ENCODE measurements at places on chromosomes 2 and 18.

DNA sequence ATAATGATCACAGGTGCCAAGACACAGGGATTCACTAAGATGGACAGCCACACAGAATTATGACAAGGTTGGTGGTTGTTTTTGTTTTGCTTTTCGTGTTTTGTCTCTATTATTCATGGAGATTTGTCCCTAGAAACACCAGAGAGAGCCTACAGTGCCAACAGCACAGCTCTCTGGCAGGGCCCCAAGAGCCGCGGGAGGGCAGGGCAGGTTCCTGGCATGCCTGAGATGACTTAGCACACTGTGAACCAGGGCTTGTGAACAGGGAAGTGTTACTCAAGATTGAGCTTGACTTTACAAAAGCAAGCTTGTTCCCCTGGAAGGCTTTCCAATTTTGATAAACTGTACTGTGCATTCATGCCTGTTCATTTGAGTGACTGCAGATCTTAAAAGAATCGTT, 437.4 kb upstream of the SALL3 start:
- DNase-seq = no peak

GRCh38 chr2:48674933-48675332, 57.3 kb downstream of the GTF2A1L start:
- no peak for DNase-seq

DNA sequence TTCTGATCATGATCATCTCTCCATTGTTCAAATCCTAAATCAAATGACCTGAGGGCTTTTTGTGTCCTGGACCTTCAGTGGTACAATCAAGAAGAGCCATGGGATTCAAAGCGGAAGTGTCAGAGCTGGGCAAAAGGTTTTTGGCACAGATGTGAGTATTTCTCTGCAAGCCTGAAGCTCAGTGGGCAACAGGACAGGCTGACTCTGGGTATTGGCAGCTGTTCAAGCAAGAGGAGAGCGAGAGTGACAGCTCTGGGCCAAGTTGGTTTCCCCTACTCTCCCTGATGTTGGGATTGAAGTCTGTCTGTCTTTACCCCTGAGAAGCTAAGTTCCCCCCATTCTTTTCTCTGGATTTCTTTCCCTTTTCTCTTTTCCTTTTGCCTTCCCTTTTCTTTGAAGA, 33.3 kb downstream of the DSEL start:
- no peak for DNase-seq

GRCh38 chr2:190468814-190469569, 60.8 kb downstream of the MFSD6 start:
- no peak for DNase-seq

DNA sequence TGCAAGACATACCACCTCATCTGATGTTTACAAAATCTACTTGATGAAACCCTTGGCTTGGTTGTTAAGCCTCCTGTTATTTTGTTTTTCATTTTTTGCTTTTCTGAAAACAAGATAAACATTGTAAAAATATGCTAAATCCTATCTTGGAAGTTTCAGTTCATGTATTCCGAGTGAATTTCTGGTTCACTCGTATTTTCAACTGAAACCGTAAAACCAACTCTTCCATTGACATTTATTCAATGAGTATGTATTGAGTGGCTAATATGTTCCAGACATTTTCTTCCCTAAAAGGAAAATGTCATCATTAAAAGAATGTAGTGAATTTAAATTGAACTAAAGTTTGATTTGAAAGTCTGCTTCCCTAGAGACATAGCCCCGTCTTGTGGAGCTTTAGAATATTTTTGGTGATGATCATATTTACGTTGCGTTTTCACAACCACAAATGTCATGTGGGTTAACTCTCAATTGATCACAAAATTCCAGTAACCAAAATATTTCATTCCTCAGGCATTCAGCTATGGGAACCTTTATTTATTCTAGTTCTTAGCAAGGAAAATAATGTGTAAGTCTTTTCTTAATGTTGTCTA, 204.2 kb downstream of the MBD2 start:
- DNase-seq = no peak
